ENCODE measurements at places on chromosomes 1 and 21.

DNA sequence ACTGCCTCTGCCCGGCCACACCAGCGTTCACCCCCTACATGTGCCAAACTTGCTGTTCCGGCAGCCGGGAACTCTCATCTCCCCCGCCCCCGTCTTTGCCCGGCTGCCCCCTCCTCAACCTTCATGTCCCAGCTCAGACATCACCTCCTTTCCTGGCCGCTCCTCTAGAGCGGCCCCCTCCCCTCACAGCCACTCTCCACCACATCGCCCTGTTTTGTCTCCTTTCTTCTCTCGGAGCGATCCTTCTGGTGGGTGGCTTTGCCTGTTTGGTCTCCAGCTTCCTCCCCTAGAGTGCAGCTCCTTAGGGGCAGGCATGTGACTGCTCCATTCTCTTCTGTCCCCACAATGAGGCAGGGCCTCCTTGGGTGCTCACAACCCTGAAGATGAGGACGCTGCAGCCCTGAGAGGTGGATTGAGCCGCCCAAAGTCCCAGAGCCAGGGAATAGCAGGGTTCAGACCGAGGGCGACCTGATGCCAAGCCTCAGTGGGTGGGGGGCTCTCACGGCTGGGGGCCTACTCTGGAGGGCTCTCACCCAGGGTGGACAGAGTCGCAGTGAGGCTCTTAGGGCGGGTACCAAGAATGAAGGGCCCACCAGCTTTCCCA lies 44.9 kb upstream of the ECE1 start:
- DNase-seq: no peak

- no peak for DNase-seq
Observed at GRCh38 chr1:22366346-22366745, 85.3 kb upstream of the ZBTB40 start.

DNA sequence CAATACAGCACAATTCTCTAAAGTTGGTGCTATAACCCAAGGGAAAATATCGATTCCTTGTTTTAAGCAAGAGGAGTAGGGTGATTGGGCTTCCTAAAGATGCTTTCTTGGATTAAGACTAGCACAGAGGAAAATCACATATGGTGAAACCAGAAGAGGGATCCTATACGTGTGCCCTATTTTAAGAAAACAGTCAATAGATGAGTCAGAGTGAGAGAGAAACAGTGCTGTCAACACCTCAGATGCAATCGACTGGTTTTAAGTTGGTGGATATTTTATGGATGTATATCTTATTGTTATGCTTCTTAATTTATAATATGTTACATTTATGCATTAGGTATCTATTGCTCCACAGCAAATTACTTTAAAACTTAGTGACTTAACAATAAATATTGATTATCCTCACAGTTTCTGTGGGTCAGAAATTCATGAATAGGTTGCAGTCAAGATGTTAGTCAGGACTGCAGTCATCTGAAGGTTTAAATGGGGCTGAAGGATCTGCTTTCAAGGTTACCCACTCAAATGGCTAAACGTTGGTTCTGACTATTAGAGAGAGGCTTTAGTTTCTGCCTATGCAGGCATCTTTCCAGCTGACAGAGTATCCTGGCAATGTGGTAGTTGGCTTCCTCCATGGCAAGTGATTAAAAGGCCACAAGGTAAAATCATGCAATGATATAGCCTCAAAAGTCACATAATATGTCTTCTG lies 61.6 kb upstream of the DEPDC1 start:
- DNase-seq: no peak

- no peak for DNase-seq
Observed at GRCh38 chr1:30381671-30382365, 341.6 kb downstream of the MATN1 start.

- DNase-seq: no peak
Observed at GRCh38 chr21:37547615-37548200, 181.1 kb downstream of the DYRK1A start.

- no peak for DNase-seq
Observed at GRCh38 chr1:53722025-53722424, 16.9 kb downstream of the GLIS1 start.

DNA sequence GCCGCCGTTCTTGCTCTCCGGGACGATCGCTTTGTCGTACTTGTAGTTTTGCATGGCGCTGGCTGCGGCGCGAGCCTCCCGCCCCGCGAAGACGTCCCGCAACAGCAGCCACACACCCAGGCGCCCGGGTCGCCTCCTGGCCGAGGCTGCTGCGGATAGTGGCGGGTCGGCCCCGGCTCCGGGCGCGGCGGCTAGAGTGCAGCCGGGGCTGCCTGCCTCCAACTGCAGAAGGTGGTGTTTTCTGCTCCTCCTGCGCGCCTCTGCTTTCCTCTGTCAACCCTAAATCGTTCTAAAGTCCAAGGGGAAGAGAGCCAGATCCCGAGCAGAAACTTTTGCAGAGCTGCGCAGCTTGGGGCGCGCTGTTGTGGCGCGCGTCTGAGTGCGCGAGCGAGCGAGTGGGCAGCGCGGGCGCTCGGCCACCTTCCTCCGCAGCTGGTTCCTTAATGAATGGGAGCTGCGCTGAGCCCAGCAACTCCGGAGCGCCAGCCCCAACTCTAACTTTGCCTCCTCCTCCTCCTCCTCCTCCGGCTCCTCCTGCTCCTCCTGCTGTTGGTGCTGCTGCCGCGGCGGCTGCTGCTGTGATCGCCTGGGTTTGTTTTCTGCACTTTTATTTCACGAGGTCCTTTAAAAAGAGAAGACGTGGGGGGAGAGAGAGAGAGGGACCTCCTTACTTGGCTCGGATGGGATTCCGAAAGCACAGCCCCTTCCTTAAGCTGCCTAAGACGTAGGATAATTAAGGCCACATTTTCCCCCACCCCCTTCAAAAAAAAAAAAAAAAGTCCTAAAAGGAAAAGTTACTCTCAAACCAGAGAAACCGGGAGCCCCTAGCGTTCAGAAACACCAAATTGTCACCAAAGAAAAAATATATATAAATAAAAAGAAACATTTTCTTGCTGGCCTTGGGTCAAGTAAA lies at the start of gene PLPP3:
Gene PLPP3 (minus strand): TSS at position 601 of the 913 bp plus-strand sequence. CDS start 547 bp downstream, at position 54.
- DNase-seq: peak; percentile 75

GRCh38 chr21:43025636-43026180 lies 49.9 kb downstream of the CBS start:
- DNase-seq: peak; percentile 32

- DNase-seq: no peak
Observed at GRCh38 chr21:46168238-46168637, 12.9 kb upstream of the FTCD start.

GRCh38 chr1:42993502-42994136 lies 35.0 kb upstream of the SLC2A1 start:
- DNase-seq: no peak

- no peak for DNase-seq
Observed at GRCh38 chr1:161872506-161872905, 106.4 kb downstream of the ATF6 start.

GRCh38 chr21:41228492-41228891 lies 60.5 kb downstream of the BACE2 start:
- no peak for DNase-seq

- DNase-seq: peak; percentile 77
Observed at GRCh38 chr1:50724626-50725286, 235.3 kb downstream of the FAF1 start.

- no peak for DNase-seq
Observed at GRCh38 chr1:69765951-69766350, 198.2 kb downstream of the LRRC7 start.

DNA sequence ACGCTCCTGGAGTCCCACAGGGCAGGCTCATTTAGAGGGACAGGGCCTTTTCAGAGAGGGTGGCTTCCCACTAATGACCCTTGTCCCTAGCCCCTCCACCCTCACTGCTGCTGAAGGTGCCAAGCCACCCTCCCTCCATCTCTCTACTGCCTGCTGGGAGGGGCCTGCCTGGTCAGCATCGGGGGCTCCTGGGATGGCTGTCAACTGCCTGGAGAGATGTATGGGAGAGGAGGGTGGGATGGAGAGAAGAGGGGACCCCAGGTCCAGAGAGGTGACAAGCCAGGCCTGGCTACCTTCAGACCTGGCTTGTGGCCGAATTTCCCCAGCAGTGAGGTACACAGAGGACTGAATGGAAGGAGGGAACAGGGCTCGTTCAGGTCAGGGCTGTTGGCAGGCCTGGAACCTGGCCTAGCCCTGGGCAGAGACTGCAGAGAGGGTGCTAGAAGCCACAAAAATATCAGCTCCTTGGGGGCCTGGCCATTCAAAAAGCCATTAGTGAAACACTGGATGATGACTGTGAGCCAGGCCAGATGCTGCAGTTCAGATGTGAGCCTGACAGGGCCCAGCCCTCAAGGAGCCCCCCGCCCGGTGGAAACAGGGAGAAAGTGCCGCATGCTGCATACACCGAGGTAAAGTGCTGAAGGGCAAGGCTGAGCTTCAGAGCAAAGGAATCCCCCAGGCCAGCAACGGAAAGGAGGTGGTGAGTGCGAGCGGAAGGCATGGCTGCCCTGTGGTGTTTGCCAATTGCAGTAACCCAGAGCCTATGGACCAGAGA lies 20.0 kb downstream of the MMEL1 start:
- DNase-seq: no peak

GRCh38 chr1:174258148-174258550 lies 98.8 kb downstream of the RABGAP1L start:
- peak; percentile 80 for DNase-seq

DNA sequence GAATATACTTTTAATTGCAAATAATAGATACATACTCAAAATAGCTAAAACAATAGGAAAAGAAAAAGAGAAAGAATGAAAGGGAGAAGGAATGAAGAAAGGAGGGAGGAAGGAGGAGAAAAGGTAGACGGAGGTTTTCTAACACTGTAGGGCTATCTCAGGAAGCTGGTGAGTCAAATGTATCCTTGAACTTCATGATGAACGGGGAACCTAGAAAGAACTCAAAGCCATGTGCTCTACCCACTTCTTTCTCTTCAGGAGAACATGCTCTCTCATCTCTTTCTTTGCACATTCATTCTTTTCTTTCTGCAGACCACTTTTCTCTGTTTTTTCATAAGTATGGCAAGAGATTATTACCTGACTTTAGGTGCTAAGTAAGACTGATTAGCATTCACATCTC lies 37.3 kb upstream of the ZNF644 start:
- no peak for DNase-seq

DNA sequence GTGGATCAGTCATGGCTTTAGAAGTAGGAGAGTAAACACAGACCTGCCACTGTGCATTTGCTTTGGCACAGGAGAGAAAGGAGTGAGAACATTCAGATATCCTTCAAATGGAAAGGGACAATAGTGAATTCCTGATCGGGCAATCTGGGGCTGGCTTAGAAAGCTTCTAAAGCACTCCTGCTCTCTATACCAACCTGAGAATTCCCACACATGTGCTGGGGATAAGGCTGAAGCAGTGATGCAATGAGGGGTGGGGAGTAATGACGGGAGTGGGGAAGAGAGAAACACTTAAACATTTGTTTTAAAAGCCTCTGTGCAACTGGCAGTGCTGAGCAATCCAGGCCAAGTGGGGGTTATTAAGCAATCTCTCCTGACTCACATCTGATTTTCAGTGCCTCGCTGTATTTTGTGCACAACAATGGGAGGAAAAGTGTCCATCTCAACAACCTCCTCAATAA lies 108.8 kb downstream of the KIAA0319L start:
- DNase-seq: no peak

- DNase-seq: no peak
Observed at GRCh38 chr1:183074215-183074614, 51.0 kb downstream of the LAMC1 start.

DNA sequence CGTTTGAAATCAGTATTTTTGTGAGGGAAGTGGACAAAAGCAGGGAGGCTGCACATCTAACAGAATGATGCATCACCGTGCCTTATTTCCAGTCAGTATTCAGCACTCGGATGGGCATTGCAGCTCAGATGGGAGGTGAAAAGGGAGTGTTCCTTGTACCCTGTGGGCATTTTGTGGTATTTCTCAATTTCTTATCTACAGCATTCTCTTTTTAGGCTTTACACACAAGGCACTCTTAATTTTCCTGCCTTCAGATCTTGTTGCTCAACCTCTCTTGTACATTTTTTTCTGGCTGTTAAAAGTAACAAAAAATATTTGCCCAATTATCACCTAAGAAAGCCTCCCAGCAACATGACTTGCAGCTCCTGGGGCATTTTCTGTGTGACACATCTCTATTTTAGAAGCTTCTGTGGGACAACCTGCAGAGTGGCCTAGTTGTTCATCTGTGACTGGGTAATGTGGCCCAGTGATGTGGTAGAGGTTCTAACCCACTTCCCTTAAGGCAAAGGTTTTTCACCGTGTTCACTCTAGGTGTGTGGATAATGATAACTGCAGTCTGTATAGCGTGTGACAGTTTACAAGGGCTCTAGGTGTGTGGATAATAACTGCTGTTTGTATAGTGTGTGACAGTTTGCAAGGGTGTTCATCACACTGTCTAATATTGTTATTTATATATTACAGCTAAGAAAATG lies 257.2 kb downstream of the PTGER3 start:
- DNase-seq: no peak

DNA sequence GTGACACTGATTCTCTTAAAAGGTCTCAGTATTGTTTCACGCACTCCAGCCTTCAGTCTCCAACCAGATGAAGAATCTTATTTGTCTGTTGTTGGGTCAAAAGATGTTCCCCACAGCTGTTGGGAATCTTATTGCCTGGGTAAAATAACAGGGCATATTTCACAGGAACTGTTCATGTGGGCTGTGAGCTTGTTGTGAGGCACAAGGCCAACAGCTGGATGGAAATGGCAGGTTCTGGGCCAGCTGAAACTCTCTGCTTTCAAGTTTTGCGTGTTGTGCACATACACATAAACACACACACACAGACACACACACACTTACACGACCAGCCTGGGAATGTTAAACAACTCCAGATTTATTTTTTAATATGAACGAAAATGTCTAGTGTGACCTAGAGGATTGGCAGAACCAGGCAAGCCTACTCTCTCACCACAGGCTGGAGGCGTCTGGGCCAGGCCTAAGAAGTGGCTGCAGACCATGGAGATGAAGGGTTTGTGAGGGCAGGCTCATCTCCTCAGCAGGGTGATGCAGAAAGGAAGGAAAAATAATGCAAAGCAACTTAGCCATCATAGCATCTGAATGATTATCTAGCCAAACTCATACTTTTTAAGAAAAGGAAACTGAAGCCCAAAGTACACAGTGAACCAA lies 357.0 kb downstream of the TTLL7 start:
- DNase-seq: no peak

GRCh38 chr1:115593365-115594259 lies 48.2 kb upstream of the VANGL1 start:
- DNase-seq: no peak

- DNase-seq: no peak
Observed at GRCh38 chr1:246420300-246420699, 86.8 kb downstream of the SMYD3 start.

GRCh38 chr1:55420026-55420425 lies 204.9 kb upstream of the USP24 start:
- DNase-seq: no peak

DNA sequence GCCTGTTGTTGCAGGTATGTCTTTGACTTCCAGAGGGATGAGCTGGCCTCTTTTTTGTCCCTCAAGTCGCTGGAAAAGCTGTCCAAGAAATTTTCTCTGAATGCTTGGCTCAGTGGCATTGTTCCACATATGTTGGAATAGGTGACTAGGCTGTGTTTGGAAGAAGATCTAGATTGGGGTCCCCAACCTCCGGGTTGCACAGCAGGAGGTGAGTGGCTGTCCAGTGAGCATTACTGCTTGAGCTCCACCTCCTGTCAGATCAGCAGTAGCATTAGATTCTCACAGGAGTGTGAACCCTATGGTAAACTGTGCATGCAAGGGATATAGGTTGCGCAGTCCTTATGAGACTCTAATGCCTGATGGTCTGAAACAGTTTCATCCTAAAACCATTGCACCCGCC lies 18.1 kb downstream of the BACH1 start:
- no peak for DNase-seq
